ENCODE measurements at places on chromosomes 12 and 14. TPM values are rescaled to one million over a fixed set of nuclear protein-coding genes. Genes with fewer than 3 reads are reported as not detected.

- H3K4me1 ChIP-seq, result peaks cover 39% of the 10 kb centered on the region
- H3K36me3 ChIP-seq, result peaks cover 11% of the 10 kb centered on the region
- peak overlapping the region; percentile 48 for H3K4me3 ChIP-seq
- DNase-seq, result peak; percentile 80
- H3K27ac ChIP-seq, result peak overlapping the region; percentile 86
- H3K27me3 ChIP-seq, result no peaks in the 10 kb centered on the region
These were observed 13.7 kb downstream of the MYBPC1 start for GRCh38 chr12:101608301-101609133.

The NKX2-1 gene
- total RNA-seq, result not detected

The SERPINA9 gene
- total RNA-seq, result not detected

The LRP6 gene
- total RNA-seq, result 64.7 TPM

- no peaks in the 10 kb centered on the region for H3K36me3 ChIP-seq
- peak overlapping the region; percentile 7 for H3K4me3 ChIP-seq
- DNase-seq, result peak; percentile 22
- peaks cover 7% of the 10 kb centered on the region for H3K4me1 ChIP-seq
- peaks cover 75% of the 10 kb centered on the region for H3K27me3 ChIP-seq
These were observed 1.4 kb downstream of the FIGNL2 start for GRCh38 chr12:51846911-51847642.

GRCh38 chr14:92698393-92698792, 50.0 kb downstream of the LGMN start:
- H3K27ac ChIP-seq, result no peak overlapping the region
- peaks cover 3% of the 10 kb centered on the region for H3K36me3 ChIP-seq
- H3K4me1 ChIP-seq, result no peaks in the 10 kb centered on the region
- DNase-seq, result no peak
- peaks cover 40% of the 10 kb centered on the region for H3K27me3 ChIP-seq

Measured in Calu3 (cell line).